ENCODE measurements at places on chromosomes 11 and 22. TPM values are rescaled to one million over a fixed set of nuclear protein-coding genes. Genes with fewer than 3 reads are reported as not detected.

- no peak for DNase-seq
Observed at GRCh38 chr11:41235668-41236067, 223.8 kb downstream of the LRRC4C start.

DNA sequence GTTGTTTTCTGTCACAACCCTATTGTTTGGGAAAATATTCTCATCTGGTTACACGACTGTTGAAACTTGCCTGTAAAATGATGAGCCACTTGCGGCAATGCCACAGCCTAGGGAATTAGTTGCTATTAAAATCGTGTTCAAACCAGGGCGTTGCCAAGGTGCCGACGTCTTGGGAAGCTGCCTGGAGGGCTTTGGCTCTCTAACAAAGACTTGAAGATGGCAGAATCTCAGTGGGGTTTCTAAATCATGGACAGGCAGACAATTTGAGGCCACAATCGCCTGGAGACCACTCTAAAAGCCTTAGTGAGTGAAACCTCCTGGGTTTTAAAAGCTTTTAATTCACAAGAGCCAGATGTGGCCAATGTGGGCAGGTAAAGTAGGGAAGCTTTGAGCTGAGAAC lies 117.2 kb upstream of the BMAL1 start:
- DNase-seq: no peak

- DNase-seq: no peak
Observed at GRCh38 chr22:39946126-39946502, 14.1 kb upstream of the TMA7B start.

DNA sequence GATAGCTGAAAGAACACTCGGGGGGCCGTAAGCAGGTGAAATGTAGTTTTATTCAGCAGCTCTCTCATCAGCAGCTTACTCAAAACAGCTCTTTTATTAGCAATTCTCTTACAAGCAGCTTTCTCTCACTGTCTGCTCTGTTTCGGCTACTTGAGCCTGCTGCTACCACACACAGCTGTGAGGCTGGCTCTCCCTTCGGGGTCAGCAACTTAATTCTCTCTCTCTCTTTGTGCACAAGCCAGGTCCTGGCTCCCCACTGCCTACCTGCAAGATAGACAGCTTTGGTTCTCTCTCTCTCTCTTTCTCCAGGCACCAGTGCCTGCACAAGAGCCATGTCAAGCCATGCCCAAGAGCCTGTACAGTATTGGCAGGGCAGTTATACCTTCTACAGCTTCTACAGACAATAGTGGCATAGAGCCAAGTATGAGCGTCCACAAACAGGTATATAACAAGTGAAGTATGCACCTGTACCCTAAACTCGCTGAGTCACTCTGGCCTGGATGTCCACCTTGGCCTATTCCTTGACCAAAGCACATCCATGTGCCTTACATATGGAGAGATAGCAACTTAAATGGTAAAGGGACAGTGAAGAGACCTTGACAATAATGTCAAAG lies 110.8 kb downstream of the MTNR1B start:
- DNase-seq: no peak

GRCh38 chr11:113673550-113674396 lies 32.3 kb downstream of the TMPRSS5 start:
- DNase-seq: no peak

GRCh38 chr11:2086239-2087040 lies 52.7 kb downstream of the IGF2 start:
- DNase-seq: no peak

GRCh38 chr11:19905280-19905853 lies 192.7 kb downstream of the NAV2 start:
- DNase-seq: peak; percentile 79

DNA sequence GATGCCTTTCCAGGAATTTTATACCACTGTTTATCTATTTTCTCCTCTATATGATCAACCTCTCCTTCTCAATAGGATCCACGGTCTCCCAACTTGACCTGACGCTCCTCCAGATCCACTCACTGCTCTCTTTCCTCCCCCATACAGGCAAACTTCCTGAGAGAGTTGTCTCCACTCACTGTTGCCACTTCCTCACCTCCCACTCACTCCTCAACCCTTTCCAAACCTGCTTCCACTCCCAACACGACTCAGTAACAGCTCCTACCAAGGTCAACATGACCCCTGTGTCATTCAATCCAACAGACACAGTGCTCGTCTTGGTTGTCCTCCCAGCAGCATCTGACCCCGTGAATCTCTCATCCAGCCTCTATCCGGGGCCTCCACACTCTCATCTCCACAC lies 3.1 kb downstream of the APBB1 start:
- no peak for DNase-seq

GRCh38 chr22:43953988-43954785 lies 1.1 kb upstream of the SAMM50 start:
- no peak for DNase-seq

GRCh38 chr11:94771390-94771789 lies 3.2 kb downstream of the AMOTL1 start:
- no peak for DNase-seq

DNA sequence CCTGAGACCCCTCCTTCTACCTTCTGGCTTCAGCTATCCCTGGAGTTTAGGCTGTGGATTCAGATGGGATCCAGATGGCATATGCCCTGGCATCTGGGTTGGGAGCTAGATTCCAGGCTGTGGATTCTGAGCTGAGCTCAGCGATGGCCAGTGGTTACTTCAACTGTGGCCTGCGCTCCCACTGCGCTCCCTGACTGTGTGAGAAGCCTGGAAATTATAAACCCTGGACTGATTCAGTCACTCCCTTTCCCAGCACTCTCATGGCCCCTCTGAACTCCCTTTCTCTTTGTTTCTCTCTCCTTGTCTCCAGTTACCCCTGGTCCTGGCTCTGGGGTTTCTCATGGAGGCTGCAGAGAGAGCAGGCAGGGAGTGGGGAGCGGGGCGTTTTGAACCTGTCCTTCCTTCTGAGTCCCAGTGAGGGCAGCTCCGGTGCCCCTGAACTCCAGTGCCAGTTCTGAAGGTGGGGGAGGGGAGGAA lies 4.8 kb downstream of the ARHGEF17 start:
- no peak for DNase-seq

DNA sequence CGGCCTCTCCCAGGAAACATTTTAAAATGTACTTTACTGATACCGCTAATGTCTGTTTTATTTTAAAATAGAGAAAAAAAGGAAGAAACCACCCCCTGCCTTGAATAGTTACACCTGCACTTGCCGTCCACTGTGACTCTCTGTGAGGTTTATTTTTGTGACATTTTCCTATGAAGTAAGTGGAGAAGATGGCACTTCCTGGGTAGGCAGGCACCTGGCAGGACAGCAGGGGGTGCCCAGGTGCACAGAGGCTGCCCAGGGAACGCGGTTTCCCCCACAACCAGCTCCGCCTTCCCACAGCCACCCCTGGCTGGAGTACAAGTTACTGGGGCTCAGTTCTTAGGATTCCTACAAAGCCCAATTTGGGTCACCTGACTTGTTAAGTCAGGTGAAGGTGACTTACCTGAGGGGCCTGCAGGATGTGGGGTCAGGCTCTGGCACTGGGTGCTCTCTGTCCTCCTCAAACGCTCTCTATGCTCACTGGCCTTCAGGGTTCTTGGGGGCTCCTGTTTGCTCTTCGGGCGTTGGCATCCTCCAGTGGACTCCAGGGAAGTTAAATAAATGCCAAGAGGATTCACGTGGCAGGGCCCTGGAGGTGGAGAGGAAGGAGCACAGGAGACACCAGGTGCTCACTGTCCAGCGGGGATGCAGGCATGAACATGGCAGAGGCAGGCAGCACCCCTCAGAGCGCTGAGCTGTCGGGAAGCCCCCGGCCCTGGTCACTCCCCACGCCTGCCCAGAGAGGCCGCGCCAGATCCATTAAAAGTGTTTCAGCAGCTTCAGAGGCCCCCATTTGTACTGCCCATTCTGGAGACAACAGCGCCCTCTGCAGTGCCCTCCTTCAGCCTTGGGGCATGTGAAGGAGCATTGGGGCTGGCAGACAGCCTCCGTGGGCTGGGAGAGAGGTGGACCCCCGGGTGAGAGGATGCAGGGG lies 1021.2 kb downstream of the TBC1D22A start:
- DNase-seq: no peak

DNA sequence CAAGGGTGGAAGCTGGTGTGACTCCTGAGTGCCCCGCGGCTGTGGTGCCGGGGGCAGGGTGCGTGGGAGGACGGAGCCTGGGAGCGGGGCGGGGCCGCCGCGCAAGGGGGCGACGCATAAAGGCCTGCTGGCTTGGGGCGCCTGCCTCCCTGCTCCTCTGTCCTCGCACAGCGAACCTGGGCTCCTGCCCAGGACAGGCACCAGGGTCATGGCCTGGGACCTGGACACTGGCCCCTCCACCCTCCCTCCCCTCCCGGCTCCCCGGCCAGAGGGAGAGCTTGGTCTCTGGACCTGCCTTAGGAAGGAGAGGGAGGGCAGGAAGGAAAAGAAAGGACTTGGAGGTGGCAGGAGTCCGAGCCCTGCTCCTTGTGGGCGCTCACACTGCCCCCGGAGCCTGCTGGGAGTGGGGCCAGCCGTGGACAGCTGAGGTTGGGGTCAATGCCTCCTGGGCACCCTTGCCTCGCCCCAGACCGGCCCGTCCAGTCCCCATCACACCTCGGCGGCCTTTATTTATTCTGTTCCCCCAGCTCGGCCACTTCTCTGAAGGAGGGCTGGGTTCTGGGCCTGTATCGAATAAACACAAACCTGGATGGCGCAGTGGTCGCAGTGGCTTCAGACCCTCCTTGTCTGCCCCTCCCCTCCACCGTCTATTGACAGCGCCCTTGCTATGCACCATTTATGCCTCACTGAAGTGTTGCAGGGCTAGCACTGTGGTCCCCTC lies 8.7 kb downstream of the SLC16A8 start:
- DNase-seq: no peak

- no peak for DNase-seq
Observed at GRCh38 chr11:127644366-127644765, 643.8 kb upstream of the KIRREL3 start.

DNA sequence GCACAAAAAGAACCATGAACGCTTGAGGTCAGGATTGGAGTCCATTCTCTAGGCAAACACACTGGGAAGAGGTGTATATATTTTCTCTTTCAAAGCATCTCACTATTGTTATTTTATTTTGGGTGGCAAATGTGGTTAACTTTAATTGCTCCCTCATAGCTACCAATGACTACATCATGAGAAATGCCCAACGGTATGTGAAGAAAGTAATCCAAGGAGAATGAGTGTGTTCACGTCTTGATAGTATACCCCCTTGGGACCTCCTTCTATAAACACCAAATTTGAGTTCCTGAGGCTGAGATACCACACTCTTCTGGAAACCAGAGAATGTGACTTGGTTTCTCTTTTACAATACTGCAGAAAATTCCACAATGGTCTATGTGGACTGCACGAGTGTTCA lies 15.8 kb downstream of the OR8D1 start:
- peak; percentile 44 for DNase-seq

- no peak for DNase-seq
Observed at GRCh38 chr11:120714438-120714837, 202.9 kb downstream of the GRIK4 start.

DNA sequence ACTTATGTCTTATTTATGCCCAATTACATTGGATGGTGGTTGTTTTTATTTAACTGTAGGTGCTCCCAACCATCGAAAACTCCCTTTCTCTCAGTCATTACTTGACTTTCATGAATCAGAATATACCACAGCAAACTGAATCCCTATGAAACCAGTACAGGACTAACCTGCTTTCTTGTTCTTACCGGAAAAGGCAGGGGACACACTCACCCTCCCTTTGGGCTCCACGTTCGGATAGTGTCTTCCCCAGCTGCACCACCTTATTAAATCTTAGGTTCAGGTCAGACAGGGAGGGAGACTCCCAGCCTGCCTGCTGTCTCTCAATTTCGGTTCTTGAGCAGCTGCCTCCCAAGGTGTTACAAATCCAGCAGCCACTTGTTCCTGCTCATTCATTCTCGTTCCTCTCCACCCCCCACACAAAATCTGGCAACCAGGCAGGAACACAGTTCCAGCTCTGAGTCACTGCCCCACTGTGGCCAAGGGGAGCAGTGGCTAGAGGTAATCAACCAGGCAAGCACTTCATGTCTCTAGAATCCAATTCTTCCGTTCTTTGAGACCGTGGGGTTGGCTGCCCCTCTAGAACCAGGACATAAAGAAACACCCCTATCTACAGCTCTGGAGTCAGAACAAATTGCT lies 133.0 kb downstream of the PLEKHA7 start:
- DNase-seq: peak; percentile 48

DNA sequence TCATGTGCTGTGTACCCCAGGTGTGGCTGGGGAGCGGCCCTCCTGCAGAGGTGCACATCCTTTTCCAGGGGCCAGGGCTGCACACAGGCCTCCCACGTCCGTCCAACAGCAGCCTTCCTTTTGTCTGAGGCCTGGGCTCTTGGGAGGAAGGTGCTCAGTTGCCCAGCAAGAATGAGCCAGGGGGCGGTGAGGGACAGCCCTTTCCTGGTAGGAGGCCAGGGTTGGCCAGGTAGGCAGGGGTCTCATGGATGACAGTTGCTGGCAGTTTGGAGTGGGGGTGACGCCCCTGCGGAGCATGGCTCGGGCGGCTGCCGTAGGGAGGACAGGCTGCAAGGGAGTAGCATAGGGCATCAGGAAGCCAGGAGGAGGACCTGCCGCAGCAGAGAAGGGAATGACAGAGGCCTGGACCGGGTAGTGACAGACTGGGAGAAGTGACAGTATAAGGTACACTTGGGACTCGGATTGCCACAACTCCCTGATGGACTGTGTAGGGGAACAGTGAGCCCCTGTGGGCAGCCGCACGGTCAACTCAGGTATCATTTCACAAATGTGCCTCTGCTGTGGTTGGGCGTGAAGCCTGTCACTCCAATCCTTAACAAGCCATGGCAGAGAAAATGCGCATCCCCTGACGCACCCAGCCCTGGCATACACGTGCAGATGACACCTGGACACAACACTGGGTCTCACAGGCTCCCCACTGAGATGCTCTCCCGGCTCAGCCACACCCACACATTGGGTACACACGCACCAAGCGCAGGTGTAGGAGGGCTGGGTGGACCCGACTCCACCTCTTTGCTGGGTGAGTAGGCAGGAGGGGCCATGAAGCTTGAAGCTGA lies 79.7 kb downstream of the DGCR2 start:
- no peak for DNase-seq

The PKNOX2 gene
- 2.0 TPM for total RNA-seq

The HSCB gene
- 15.0 TPM for total RNA-seq

The CTSW gene
- not detected for total RNA-seq

The LDHAL6A gene
- not detected for total RNA-seq

The XKR3 gene
- total RNA-seq: not detected

The SERPING1 gene
- 77.0 TPM for total RNA-seq

The JAML gene
- total RNA-seq: not detected

The CD248 gene
- total RNA-seq: 193 TPM

The C11orf97 gene
- total RNA-seq: not detected

The TEX54 gene
- not detected for total RNA-seq

All from fibroblast of the aortic adventitia (primary cell).